ENCODE measurements at places on chromosomes 6 and 20. TPM values are rescaled to one million over a fixed set of nuclear protein-coding genes. Genes with fewer than 3 reads are reported as not detected.

Gene RXRB
- total RNA-seq, result 23.6 TPM

Gene NOTCH4
- total RNA-seq, result 20.1 TPM

Gene SNX3
- 192 TPM for total RNA-seq

Gene ZC3H12D
- 0.18 TPM for total RNA-seq

Gene SIGLEC1
- not detected for total RNA-seq

Gene GLP1R
- total RNA-seq, result not detected

DNA sequence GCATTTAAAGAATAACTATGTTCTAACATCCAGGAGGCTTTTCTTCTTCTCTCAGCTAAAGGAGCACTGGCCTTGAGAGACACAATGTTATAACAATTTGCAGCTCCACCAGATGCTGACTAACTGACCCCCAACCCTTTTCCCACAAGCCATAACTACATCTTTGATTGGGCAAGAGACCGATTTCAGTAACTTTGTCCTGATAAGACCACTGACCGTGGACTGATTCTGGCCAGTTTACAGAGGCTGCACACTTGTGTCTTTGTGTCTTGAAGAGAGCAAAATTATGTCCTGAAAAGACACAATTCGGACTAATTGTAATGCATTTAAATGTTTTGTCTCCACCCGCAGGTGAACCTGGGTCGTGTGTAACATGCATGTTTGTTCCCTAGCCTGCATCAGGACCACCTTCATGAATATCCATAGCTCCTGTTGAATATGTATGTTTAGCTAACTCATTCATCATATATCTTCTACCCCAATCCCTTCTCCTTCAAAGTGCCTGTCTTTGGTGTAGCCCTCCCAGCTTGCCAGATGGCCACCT, 22.3 kb downstream of the ABRACL start:
- no peak for DNase-seq

DNA sequence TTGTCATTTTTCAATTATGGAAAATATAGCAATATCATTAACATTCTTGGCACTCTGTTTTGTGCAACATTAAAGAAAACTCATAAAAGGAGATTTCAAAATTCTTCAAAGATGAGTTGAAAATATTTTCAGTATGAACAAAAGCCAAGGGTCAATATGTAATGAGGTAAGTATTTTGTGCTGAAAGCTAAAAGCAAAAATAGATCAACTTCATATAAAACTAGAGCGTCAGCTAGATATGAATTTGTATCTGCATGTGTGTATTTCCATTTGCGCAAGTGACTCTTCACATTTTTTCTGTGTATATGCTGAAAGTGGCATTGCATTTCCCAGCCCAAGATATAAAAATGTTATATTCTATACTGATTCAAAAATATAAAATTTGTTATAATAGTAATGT, 492.1 kb upstream of the EYS start:
- DNase-seq, result no peak

- DNase-seq, result no peak
Observed at GRCh38 chr20:32559753-32560380, 25.3 kb downstream of the NOL4L start.

GRCh38 chr6:113642714-113643406, 214.3 kb upstream of the MARCKS start:
- DNase-seq, result no peak

GRCh38 chr6:4358414-4359107, 223.2 kb upstream of the ECI2 start:
- peak; percentile 97 for DNase-seq

DNA sequence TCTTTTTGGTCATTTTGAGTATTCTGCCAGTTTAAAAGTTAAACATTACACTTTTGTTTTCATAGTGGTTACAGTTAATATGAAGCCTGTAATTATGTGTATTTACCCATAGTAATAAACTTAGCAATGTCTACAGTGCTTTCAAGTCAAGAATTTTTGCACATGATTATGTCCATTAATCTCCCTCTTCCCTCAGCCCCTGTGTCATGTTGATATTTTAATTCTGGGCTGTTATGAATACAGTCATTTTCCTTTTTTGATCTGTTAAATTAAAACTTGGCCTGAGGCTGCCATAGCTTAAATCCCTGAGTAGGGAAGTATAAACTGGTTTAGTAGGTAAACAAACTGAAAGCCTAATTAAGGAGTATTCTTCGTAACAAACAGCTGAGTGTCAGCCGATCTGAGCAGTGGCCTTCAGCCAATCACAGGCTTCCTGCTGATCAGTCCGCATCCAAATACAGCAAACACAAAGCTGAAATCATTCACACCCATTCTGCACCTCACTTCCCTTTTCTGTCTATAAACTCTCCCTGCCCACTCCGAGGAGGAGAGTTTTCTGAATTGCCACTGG, 9.5 kb upstream of the SFT2D1 start:
- no peak for DNase-seq

DNA sequence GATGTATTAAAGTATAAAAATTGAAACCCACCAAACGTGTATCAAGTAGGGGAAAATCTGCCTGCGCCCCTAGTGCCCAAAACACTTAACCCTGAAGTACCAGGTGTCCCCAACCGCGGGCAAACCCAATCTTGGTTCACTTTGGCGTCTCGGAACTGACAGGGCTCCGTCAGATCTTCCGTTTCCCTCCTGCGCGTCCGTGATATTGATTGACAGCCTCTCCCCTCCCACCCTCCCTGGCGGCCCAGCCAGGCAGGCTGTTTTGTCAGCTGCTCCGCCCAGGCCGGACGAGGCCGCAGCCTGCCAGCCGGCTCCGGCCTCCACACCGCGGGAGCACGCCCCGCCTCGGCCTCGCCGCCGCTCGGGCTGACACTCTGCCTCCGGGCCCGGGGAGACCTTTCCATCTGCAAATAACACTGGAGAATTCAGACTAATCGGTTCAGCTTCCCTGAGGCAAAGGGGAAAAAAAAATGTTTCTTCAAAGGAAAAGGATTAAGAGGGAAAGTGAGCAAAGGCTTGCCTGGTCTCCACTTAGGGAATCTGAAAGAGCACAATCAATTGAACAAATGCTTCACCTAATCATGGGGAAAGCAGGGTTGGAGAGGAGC, 234.9 kb upstream of the MCHR2 start:
- peak; percentile 40 for DNase-seq

DNA sequence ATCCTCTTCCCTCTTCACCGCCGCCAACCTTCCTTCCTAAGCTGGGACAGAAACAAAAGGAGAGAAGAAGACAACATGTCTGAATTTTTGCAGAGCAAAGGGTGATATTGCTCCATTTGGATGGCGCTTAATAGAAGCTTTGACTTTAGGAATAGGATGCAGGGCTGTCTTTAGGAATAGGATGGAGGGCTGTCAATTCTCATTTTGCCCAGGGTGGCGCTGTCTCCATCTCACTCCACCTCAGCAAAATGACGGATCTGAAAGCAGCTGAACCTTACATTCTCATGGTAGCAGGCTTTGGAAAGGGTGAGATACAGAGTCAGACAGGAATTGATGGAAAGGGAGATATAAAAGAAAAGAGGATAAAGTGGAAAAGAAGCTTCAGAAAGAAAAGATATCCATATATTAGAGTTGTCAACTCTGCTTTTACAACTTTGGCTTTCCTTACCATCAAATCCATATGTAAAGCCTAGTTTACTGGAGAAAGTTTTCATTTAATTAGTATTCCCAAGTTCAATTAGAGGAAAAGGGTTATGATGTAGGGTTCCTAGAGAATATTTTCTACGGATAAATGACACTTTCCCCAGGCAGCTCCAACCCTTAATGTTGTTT, 2.4 kb downstream of the MTCL3 start:
- no peak for DNase-seq

- DNase-seq, result no peak
Observed at GRCh38 chr6:16399158-16399557, 160.8 kb downstream of the GMPR start.

GRCh38 chr20:62262064-62262463, 23.7 kb downstream of the OSBPL2 start:
- DNase-seq, result no peak

GRCh38 chr6:137259349-137259748, 40.2 kb upstream of the IFNGR1 start:
- no peak for DNase-seq

DNA sequence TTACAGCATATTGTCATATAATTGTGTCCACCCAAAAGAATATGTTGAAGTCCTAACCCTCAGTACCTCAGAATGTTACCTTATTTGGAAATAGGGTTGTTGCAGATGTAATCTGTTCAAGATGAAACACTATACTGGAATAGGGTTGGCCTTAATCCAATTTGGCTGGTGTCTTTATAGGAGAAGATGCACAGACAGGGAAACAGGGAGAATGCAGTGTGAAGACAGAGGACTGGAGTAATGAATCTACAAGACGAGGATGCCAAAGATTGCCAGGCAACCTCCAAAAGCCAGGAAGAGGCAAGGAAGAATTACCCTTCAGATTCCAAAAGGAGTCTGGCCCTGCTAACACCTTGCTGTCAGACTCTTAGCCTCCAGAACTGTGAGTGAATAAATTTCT, 482.9 kb downstream of the PTPRT start:
- DNase-seq, result no peak

- DNase-seq, result no peak
Observed at GRCh38 chr20:63738687-63739129, 868 bp upstream of the SLC2A4RG start.

GRCh38 chr6:24982231-24982630, 46.5 kb upstream of the RIPOR2 start:
- DNase-seq, result no peak

DNA sequence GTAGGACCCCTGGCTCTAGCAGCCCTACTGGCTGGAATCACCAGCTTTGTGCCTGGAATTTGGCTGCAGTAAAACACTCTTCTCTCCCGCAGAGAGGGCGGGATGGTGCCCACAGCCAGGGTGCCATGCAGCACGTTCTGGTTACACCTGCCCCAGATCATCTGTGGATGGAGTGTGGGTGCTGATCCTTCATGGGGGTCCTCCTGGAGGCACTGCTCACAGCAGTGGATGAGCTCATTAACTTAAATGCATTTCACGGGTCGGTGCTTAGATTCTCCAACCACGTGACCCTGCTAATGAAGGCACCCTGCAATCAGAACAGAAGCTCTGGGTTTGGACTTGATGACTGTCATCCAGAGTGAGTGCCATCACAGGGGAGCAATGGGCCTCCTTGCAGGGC, 138.6 kb upstream of the AFDN start:
- no peak for DNase-seq

GRCh38 chr6:35146453-35146852, 5.3 kb upstream of the TCP11 start:
- no peak for DNase-seq

DNA sequence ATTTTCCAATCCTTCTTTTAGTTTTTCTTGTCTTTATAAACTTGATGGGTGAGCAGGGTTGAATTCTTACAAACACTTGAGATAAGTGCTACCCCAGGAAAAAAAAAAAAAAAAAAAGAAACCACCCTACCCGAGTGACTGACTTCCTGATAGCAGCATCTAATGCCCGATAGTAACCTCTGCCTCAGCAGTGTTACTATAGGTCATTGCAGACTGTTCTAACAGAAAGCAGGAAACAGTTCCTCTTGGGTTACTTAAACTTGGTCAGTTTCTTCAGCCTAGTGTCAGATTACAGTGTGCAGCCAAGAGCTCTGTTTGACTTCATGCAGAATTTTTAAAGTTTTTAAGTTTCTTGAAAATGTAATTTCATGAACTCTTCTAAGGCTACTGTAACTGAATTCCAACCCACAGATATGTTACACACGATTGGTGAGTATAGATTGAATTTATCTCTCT, 2.1 kb downstream of the MYLIP start:
- peak; percentile 60 for DNase-seq
